ENCODE measurements at places on chromosomes 2 and 18.

GRCh38 chr2:18132697-18133096 lies 254.2 kb downstream of the KCNS3 start:
- DNase-seq, result no peak

- no peak for DNase-seq
Measured at GRCh38 chr2:236293241-236293810, 29.1 kb upstream of the ASB18 start.

DNA sequence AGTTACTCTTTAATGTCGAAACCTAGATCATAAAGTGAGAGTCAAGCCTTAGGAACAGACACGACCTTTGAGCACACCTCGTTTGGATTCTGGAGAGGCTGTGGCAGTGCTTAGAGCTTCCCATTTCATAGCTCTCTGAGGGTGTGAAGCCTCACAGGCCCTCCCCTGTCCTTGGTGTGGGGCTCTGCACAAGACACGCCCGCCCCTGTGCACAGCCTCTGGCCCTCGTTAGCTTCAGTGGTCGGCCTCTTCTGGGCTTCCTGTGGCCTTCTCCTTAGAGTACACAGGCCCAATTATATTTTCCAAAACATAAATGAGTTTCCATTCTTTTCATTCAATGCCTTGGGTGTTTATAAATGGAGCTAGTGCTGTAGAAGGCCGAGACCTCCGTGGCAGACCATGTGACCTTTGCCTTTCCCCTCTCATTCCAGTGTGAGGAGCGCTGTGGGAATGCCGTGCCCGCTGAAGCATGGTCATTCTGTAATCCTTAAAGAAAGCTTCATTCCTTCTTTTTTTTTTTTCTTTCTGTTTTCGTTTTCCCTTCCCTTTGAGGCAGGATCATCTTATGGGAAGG lies 208.6 kb downstream of the DCDC2C start:
- DNase-seq, result no peak

DNA sequence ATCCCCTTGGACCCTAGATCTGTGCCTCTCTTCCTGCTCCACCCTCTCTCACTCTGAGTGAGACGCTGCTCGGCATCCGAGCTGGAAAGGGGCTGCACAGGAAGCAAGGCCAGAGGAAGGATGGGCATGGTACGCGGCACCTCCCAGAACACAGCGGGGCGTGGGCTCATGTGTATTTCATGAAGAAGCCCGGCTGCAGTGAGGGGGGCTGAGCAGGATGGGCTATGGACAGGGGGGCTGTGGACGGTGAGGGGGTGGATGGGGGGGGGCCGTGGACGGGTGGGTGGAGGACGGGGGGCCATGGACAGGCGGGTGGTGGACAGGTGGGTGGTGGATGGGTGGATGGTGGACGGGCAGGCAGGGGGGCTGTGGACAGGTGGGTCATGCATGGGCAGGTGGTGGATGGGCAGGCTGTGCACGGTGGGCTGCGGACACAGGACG lies 28.5 kb downstream of the SLC66A2 start:
- DNase-seq, result no peak

All from stimulated activated CD8-positive, alpha-beta memory T cell treated with anti-CD3 and anti-CD28 coated beads, Interleukin-7, amount 100 ng/mL, for 24 hours (primary cell).